Thymus (tissue), 14 donors: ENCODE measurements at places on chromosomes 5 and 9. TPM values are rescaled to one million over a fixed set of nuclear protein-coding genes. Genes with fewer than 3 reads are reported as not detected.
A peak's percentile ranks its signal among the peaks of the same experiment; 100 is the strongest.

FLT4 gene
- total RNA-seq: 1.0 TPM

SLC4A9 gene
- not detected for total RNA-seq

SECISBP2 gene
- 41.2 TPM for total RNA-seq

- DNase-seq: no peak
Measured at GRCh38 chr5:115831163-115831768, 10.1 kb downstream of the ATG12 start.

GRCh38 chr9:130042885-130043653 is at the start of gene FNBP1:
TSS of gene FNBP1 (minus strand) at chr9:130043189. CDS start at chr9:130042975, 214 bp downstream.
- peak; percentile 80 for DNase-seq

- no peak for DNase-seq
Measured at GRCh38 chr9:86126998-86127972, 27.9 kb upstream of the GOLM1 start.

DNA sequence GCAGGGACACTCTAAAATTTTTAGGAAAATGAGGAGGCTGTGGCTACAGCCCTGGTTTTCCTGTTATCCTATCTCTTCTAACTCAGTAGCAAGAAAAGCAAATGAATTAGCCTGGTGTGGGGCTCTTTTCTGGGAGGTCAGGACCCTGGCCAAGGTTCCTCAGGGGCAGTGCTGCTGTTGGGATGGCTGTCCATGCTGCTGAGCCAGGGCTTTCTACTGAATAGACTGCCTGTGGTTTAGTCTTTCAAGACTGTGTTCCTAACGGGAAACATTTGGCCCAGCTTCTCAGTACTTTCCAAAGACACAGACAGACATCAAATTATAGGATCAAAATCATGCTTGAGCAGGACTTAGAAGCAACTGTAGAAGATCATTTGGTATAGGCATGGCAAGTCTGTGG is 18.1 kb downstream of the TNC start:
- peak; percentile 10 for DNase-seq

GRCh38 chr5:134083517-134083916 is 31.0 kb upstream of the TCF7 start:
- no peak for DNase-seq

DNA sequence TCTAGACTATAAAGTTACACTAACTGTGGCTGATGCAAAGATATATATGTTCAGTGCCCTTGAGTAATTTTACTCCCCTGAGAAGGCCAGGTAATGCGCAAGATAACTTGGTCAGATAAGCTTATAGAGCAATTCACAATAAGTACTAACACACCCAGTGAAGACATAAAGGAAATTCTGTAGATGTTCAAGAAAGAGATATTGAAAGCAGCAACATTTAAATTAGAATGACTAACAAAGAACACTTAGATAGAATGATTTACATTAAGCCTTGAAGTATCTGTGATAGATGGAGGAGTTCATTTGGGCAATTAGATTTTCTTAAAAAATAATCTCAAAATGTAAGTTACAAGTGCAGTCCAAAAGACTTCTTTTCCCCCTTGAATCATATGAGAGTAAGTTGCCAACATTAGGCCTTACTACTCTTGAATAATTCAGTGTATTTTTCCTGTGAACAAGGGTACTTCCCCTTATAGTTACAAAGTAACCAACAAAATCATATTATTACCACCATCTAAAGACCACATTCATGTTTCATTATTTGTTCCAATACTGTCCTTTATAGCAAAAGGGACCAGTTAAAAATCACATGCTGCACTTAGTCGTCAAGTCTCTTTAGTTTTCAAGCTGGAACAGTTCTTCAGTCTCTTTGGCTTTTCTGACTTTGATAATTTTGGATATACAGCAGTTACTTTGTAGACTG is 44.4 kb upstream of the ELOVL7 start:
- no peak for DNase-seq

- DNase-seq: no peak
Measured at GRCh38 chr5:127988146-127988760, 95.3 kb upstream of the SLC12A2 start.

- DNase-seq: no peak
Measured at GRCh38 chr5:131863700-131864099, 66.9 kb upstream of the FNIP1 start.

- DNase-seq: no peak
Measured at GRCh38 chr5:69378376-69378775, 8.8 kb downstream of the RAD17 start.

GRCh38 chr5:149062371-149063016 is 368 bp downstream of the SH3TC2 start:
- no peak for DNase-seq

GRCh38 chr9:125633116-125633745 is 73.8 kb downstream of the MAPKAP1 start:
- no peak for DNase-seq

DNA sequence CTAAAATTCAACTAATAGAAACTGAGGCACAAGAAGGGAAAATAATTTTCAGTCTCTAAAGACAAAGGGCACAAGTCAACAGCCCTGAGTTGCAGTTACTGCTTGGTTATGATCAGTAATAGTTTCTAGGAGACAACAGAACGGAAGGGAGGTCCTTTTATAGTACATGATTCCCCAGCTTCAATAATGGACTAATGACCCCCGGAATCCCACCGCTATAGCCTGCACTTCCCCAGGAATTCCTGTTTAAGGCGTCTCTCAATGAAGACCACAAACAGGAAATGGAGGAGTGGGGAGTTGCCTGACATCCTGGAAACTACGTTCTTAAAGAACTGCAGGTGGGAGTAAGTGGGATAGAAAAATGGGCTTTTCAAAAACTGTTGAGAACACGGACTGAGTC is 60.6 kb downstream of the DIAPH1 start:
- no peak for DNase-seq

DNA sequence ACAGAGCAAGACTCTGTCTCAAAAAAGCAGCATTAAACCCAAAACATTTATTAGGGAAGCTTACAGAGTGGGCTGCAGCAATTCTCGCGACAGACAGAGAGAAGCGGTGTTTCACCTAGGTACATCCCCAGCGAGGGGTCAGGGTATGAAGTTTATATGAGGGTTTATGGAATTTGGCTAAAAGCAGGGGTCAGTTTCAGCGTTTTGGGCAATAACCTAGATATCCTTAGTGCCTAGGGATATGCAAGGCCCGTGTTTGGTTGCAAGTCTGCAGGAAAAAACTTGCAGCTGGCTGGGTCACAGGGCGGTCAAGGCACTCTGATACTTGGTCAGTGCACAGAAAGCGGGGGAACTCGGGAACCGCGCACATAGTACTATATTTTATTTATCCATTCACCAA is 649 bp upstream of the GLE1 start:
- DNase-seq: no peak

DNA sequence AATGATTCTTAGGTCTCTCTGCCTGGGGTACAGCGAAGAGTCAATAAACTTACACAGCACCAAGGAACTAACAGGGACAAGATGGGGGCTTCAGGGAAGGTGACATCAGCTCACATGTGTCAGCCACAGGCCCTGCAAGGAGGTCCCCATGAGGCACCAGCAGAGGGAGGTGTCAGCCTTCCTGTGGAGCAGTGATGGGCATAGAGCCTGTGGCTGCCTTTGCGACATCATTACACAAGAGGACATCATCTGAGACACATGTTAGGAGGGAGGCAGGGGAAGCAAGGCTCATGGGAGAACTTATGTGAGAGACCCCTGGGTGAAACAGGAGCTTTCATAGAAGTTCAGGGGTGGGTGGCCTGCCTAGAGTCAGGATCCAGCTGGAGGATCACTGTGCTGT is 389.6 kb downstream of the SEMA5A start:
- DNase-seq: no peak

DNA sequence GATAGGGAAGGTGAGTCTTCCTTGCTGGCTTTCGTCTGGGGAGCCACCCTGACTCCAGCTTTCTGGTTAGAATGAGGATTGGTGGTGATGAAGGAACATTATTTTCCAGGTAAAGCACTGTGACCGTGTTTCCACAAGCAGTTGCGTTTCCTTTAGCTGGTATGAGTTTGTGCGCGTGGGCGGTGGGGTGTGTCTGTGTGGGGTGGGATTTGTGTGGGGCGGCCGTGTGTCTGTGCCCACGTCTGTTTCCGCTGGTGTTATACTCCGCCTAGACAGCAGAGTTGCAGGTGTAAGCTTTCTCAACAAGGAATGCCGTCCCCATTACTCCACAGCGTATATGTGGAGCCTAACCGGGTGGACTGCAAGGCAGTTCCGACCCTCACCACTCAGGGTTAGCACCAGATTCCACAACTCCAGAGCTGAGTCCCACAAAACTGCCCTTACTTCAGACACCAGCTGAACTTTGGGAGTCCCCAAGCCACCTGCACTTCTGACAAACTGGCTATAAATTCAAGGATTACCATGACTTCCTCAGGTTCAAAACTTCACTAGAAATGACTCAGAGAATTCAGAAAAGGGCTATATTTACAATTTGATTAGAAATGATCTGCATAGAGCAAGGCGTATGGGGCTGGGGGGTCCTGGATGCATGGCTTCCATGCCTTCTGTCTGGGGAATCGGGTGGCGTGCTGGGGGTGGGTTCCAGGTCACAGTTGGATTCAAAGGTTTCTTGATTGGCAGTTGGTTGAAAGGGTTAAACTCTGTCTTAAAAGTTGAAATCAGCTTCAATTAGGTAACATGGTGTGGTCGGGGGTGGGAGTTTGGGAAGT is 29.8 kb downstream of the PROP1 start:
- no peak for DNase-seq

DNA sequence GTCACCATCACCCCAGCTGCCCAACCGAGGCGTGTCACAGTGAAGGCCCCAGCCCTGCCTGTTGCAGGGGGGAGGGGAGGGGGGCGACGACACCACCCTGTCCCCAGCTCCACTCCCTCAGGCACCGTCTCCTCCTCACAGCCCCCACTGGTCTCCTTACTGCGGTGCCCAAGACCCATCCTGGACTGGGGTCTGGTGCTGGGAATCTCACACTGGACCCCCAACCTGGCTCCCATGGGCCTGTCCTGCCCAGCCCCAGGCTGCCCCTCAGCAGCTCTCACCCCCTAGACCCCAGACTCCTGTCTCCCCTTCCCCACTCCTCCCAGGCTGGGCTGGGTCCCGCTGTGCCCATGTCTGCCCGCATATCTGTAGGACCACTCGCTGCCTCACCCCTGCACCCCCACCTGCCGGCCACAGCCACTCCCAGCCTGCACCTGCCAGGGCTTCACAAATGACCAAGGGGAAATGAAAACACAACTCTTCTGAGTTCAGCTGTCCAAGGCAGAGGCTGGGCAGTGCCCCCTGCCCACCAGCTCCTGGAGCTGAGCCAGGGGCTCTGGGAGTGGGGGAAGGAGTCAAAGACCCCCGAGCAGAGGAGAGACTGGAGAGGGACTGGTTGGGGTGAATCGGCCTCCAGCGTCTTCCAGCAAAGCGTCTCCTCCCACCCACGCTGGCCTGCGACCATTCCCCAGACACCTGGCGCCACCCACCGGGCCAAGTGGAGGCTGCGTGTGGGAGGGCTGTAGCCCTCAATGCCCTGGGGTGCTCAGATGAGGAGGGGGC is 32.6 kb upstream of the EGFL7 start:
- DNase-seq: peak; percentile 63
